ENCODE measurements at places on chromosomes 1 and 21.

DNA sequence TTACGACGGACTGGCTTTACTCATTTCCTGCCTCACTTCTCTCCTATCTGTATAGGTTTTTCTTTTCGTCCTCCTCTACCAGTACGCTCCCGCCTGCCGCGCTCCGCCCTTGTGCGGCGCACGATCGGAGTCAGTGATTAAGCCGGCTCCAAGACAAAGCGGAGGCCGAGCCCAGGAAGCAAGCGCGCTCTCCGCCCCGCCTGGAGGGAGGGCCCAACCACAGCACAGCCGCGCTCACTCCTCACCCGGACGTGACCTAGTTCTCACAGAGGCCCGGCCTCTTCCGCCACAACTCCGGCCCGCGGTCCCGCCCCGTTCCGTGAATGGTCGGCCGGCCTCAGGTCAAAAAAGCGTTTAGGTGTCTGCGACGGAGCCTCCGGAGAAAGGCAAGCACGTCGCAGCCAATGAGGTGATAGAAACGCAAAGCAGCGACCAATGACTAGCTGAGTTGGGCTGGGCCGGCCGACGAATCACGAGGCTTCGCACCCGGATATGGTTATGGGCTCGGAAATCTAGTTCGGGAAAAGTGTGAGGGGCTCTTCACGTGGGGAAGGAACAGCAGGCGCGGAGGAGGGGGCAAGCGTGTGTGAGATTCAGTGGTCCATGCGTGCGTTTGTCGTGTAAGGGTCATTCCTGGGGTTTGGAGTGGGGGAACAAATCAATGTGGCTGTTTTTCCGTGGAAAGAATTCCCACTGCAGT is at the start of gene METTL13:
METTL13 (plus strand) TSS at position 485 of the 700 bp plus-strand sequence. CDS start 308 bp downstream, outside the sequence.
- peak; percentile 89 for DNase-seq

GRCh38 chr1:26047278-26047874 is 1.5 kb upstream of the SLC30A2 start:
- no peak for DNase-seq

- DNase-seq: no peak
Measured at GRCh38 chr21:30642564-30642963, at the start of gene KRTAP20-3. KRTAP20-3 (plus strand) TSS chr21:30642864.

DNA sequence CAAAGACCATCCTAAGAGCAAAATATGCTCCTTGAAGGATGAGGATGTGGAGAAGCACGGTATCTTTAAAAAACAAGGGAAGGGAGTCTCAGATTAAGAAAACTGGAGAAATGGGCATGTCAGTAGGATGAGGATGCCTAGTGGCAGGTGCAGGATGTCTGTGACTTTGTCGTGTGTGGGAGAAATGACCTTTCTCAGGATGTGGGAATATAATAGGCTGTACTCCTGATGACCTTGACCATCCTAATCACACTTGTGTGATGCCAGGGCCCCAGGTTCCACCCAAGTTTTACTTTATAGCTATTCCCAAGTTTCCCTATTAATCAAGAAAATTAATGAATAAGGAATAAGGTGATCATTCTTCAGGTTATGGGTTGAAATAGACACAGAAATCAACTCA is 12.9 kb downstream of the C1orf116 start:
- no peak for DNase-seq

DNA sequence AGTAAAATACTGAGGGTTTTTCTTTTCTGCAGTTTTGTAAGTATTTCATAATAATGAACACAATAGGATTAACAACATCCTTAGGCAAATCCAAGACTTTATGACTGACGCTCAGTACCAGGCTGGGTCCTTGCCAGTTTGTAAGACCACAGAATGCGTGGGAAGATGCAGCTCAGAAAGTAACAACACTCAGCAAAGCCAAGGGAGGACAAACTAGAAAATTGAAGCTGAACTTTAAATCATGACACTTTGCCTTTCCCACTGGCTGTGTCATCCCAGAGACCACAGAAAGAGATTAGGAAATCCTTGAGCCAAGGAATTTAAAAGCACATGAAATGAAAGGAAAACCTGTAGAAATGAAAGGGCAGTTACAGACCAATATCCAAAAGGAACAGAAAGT is 426.3 kb upstream of the CHRM3 start:
- DNase-seq: peak; percentile 30

DNA sequence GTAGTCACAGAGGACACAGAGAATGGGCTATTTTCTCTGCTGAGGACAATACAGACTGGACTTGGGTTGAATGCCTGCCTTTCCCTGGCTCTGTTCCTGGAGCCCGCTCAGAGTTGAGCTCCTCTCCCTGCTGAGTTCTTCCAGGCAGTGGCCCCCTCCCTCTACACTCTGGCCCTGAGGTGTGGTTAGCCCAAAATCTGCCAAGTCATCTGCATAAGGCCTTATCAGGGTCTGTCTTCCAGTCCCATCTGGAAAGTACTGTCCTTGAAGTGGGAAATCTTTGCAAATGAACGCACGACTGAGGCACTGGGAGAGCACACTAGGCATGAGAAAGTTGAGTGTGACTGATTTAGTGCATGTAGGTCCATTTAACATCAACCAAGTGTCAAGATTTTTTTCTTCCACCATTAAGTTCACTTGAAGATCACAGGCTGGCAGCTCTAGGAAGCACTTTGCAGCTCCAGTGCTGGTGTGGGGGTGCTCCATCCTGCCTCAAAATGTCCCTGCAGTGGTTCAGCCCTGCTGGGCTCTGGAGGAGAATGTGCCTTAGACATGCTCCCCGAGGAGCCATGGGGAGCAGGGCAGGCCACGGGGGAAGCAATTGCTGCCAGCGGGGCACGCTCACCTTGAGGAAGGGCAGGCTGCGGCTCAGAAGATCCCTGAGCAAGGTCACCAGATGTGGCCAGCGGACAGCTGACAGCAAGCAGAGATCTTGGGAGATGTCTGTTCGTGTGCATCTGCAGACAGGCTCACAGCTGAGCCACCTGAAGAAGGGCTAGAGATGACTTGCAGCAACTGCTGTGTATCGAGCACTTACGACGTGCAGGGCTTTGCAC is 41.5 kb downstream of the IER5 start:
- DNase-seq: no peak

DNA sequence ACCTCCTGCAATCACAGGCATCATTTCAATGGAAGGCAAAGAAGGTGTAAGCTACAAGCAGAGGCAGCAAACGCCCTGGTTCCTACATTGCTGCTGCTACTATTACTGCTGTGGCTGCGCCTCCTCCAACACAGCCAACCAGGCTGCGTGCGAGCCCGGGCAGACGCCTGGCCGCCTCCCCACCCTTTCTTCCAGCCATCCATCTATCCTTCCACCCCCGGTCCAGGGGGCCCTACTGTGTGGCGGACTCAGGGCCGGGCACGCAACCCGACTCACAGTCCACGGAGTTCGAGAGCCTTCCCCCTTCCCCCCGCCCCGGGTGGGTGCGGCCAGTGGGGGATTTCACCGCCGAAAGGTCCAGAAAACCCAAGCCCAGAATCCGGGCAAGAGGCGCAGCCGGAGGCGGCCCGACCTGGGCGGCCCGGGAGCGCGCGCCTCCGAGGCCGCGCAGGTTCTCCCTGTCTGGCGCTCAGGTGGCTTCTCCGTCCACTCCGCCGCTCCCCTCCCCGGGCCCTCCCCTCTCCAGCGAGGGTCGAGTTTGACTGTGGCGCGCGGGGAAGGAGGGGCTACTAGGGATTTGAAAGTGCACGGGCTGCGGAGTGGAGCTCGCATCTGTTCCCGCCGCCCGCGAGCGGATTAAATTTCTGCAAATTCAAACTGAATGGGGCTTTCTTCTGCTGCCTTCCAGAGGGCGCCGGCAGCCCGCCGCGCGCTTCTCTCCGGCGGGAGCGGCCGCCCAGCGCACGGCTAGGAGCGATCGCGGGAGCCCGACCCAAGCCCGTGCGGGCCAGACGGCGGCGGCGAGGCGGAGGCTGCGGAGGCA is at the start of gene HUNK:
HUNK (plus strand) TSS at position 569 of the 823 bp plus-strand sequence. CDS start 655 bp downstream, outside the sequence.
- DNase-seq: no peak

DNA sequence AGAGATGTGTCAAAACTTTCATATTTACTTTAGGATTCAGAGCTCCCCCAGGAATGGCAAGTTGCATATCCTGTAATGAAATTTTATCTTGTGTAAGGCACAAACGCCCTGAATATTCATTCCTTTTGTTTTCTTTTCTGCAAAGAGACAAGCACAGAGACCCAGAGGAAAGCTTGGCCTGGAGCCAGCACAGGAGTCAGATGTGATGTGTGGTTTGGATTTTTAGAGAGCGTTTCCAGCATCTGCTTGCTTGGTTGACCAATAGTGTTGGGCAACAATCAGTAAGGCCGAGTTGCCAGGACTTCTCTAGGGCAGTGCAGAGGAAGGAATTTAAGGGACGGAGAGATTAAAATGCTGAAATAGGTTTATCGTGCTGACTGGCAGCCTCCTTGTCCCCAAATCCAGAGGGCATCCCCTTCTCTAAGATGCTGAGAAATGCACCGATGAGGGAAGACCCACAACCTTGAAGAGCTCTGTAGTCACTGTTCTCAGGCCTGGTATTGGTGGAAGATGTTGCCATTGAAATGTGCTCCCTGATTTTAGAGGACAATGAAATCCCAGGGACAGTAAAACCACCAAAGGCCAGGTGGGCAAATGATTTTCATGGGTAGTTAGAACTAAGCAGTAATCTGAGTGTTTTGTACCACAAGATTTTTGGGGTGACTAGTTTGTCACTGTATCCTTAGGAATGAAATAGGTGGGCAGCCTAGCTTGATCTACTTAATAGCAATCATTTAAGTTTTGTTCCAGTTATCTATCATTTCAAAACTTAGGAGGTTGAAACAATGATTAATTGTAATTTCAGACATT is 37.9 kb upstream of the RHOU start:
- no peak for DNase-seq

DNA sequence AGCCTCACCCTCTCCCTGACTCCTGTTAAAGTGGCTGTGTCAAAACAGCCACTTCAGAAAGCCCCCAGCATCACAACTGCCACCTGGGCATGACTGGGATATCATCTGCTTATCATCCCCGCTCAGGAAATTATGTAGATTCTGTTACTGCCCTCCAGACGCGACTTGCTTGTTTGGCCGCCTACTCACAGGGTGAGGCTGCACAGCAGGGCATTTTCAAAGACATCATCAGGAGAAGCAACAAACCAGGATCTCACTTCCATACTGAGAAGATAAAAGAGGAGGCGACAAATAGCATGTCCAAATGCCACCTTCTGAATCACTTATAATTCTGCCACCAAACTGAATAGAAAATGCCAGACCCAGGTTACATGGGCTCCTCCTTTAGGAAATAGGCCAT is 94.8 kb downstream of the MIS18A start:
- no peak for DNase-seq

GRCh38 chr1:43885279-43885801 is 48.3 kb upstream of the ARTN start:
- DNase-seq: no peak

- DNase-seq: no peak
Measured at GRCh38 chr1:240295811-240296210, 204.1 kb downstream of the FMN2 start.

DNA sequence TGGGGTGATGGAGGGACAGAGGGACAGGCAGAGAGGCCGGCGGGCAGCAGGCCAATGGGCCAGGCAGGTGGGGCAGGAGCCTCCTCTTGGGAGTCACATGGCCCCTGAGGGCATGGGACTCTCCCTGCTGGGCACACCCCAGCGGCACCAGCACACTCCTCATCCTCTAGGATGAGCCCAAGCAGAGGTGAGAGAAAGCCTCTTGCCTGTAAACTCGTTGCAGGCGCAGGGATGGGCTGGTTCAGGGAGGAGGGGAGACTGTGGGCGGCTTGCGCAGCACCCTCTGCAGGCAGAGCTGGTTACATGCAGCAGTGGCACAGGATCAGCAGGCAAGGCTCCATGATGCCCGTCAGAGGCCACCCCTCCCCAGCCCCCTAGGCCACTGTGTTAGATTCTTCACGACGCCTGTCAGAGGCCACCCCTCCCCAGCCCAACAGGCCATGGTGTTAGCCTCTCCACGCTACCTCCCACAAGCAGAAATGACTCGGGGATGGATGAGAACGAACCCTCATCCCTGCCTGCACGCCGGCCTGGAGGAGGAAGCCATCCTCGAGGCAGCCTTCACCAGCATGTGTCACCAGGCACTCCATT is 209.7 kb upstream of the VAMP3 start:
- DNase-seq: no peak

- no peak for DNase-seq
Measured at GRCh38 chr1:50822035-50822776, 137.9 kb downstream of the FAF1 start.

- DNase-seq: no peak
Measured at GRCh38 chr1:182210417-182210816, 148.9 kb upstream of the ZNF648 start.

GRCh38 chr21:37402251-37402867 is 35.8 kb downstream of the DYRK1A start:
- DNase-seq: no peak

GRCh38 chr21:28768753-28769152 is 223.9 kb downstream of the LTN1 start:
- no peak for DNase-seq

GRCh38 chr1:7752512-7753417 is 18.3 kb upstream of the VAMP3 start:
- peak; percentile 40 for DNase-seq

DNA sequence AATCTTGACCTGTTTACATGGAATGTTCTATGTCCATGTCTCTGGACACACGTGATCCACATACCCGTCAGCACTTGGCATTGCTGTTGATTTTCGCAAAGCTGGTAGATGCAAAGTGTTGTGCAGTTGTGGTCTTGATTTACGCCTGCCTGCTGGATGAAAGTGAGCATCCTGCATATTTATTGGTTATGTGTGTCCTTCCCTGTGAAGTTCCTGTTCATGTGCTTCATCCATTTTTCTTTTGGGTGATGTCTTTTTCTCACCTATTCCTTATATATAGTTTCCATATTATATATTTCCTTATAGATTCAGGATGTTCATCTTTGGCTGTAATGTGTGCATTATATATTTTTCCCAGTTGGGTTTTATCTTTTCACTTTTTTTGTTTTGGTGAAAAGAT is 6.5 kb downstream of the AGPAT3 start:
- DNase-seq: no peak

DNA sequence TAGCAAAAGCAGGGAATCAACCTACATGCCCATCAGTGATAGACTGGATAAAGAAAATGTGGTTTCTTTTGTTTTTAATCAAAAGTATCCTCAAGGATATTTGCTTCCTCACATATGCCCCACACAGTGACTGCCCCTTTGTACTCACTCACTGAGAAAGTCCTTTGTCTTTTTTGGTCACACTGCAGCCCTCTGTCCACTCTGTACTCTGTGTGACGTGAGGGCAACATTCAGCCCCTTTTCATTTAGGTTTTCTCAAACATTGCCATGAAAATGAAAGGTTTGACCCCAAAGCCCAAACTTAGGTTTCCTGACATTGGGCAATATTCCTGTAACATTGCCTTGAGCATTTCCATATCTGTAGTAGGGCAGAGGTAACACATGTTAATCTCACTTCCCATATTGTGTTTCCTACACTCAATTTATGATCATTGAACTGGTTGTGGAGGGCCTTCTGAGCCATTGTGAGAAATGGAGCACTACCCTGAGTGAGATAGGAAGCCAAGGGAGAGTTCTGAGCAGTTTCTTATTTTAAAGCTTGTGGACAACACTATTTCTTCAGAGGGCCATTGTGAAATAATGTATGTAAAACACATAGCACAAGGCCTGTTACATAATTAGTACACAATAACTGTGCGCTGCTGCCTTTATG is 501.9 kb upstream of the C1orf87 start:
- DNase-seq: no peak

Measured in HS-27A (cell line).